NCI-H1417 (cell line): ENCODE measurements at places on chromosomes 5 and 9.

- DNase-seq = peak; percentile 73
Observed at GRCh38 chr9:78288214-78288892, 8.6 kb upstream of the PSAT1 start.

GRCh38 chr9:135085830-135086546, 1.5 kb upstream of the OLFM1 start:
- DNase-seq = peak; percentile 62

DNA sequence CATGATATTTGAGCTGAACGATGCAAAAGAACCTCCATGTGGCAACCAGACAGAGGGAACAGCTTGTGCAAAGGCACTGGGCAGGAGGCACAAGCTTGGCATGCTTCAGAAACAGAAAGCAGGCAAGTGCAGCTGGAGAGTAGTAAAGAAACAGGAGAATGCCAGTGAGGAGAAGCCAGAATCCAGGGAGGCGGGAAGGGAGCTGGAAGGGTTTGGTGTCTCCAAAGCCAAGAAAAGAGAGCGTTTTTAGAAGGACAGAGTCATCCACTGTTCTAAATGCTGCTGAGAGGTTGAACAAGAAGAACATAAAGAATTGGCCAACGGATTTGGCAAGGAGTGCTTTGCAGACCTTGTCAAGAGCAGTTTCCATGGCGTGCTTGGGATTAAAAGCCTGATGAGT, 124.7 kb downstream of the TLE1 start:
- DNase-seq = no peak

DNA sequence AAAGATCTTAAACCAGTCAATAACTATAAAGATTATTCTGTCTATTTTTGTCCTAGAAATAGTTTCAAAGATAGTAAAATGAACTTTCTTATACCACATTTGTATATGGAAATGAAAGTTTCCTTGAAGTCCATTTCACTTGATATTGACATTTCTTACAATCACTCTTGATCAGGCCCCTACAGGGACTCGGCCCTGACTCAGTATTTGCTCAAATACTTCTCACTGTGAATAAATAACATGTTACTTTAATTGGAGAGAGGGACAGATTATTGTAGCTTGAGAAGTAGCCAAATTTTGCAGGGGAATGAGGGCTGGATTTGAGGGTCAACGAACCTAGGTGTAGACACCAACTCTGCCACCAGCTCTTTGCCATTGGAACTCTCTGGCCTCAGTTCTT, 25.6 kb upstream of the SMARCA2 start:
- DNase-seq = no peak

GRCh38 chr9:110440172-110440571, 102.5 kb upstream of the TXNDC8 start:
- DNase-seq = no peak

GRCh38 chr5:101292199-101292598, 389.1 kb upstream of the ST8SIA4 start:
- DNase-seq = no peak

DNA sequence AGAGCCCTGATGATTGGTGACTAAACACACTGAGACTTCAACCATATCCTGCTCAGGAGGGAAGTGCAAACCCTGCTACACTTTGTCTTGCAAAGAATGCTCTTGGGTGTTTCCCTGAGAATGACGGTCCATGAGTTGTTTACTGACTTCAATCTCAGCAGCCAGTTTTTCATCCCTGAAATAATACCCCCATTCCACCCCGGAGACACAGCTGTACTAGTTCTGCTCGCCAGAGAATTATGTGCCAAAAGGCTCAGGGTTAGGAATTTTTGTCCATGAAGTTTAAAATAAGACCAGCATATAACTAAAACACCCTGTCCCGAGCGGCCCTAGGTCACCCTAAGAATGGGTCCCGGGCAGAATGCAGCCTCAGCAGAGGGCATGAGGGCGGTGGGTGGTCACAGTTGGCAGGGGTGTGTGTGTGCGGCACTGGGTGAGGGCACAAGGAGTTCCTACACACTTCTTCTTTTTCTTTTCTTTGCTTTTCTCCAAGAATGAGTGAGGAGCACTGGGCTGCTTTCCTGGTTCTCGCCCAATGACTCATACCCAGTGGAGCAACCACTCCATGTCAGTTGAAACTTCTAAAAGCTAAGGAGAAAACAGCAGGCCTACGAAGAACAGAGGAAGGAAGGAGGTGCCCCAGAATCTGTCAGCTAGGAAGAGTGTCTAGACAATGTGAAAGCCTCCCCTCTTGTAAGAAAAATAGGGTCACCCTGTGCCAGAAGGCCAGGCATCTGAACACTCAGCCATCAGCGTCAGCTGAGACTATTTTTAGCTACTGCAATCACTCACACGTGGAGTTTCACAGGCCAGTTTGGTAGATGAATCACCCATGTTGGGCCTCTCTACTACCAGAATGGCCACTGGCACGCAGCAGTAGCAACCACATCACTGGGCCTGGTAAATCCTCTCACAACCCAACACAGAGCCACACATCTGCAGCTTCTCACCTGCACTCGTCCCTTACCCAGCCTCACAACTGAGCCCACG, 105.9 kb downstream of the DPYSL3 start:
- no peak for DNase-seq

- DNase-seq = peak; percentile 85
Observed at GRCh38 chr5:117454716-117455212, 880.1 kb upstream of the SEMA6A start.

GRCh38 chr5:92337772-92338234, 954.7 kb upstream of the ARRDC3 start:
- no peak for DNase-seq

DNA sequence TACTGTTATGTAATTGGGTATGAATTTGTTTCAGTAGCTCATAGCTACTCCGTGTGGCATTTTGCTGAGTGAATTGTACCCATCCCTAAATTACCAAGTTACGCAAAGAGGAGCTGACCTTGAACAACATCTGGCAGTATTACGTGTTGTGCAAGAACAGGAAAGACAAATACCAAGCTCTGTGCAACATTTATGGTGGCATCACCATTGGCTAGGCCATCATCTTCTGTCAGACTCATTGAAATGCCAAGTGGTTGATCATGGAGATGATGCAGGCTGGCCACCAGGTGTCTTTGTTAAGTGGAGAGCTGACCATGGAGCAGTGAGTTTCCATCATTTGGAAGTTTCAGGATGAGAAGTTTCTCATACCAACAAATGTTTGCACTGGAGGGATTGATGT, 15.0 kb downstream of the ZSWIM6 start:
- no peak for DNase-seq

- DNase-seq = no peak
Observed at GRCh38 chr9:134214386-134214765, 50.0 kb upstream of the RNU6ATAC start.

GRCh38 chr9:6106711-6107339, 91.4 kb upstream of the RANBP6 start:
- no peak for DNase-seq

DNA sequence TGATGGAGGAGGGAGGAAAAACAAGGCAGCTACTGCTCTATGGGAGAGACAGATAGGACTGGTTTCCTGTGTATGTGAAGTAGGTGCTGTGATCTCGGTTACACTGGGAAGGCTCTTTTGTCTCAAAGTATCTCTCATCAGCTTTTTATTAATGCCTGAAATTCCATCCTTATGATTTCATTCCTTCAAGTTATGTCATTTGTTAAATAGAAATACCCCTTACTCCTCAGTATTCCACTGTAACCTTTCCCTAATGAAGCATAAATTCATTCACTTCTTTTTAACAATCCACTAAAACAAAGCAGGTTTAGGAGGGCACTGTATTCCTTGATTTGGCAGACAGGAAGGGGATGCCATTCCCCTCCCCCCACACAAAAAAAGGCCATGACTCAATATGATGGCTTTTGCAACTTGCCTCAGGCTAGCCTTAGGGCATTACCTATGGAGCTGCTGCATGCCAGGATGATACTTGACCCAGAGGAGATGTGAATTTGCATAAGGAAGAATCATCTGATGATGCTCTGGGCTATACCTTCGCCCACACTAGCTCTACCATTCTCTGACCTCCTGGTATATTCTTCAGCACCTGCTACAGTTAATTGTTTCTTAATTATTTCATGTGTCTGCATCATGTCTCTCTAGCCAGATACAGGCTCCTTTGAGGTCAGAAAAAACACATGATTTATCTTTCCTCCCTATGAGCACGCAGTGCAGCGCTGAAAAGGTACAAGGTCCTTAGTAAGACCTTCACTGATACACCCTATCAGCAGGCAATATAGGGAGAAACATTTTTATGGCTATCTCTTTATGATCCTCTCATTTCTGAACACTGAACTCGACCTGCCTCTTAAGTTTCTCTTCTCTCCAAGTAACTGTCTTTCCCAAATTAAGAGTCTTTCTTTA, 26.3 kb downstream of the NR3C1 start:
- DNase-seq = peak; percentile 26

DNA sequence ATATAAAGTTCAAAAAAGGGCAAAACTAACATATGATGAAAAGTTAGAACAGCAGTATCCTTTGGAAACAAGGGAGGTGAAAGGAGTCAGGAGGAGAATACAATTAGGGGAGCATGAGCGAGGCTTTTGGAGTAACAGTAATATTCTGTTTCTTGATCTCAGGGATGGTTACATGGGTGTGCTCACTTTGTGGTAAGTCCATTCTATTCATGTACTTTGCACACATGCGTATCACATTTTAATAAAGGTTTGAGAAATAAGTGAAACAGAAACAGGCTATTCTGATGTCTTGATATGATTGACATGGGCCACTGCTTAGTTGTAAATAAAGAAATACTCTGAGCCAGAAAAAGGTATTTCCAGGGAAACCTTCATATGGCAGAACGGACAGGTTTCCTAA, 208.8 kb downstream of the SPOCK1 start:
- no peak for DNase-seq

DNA sequence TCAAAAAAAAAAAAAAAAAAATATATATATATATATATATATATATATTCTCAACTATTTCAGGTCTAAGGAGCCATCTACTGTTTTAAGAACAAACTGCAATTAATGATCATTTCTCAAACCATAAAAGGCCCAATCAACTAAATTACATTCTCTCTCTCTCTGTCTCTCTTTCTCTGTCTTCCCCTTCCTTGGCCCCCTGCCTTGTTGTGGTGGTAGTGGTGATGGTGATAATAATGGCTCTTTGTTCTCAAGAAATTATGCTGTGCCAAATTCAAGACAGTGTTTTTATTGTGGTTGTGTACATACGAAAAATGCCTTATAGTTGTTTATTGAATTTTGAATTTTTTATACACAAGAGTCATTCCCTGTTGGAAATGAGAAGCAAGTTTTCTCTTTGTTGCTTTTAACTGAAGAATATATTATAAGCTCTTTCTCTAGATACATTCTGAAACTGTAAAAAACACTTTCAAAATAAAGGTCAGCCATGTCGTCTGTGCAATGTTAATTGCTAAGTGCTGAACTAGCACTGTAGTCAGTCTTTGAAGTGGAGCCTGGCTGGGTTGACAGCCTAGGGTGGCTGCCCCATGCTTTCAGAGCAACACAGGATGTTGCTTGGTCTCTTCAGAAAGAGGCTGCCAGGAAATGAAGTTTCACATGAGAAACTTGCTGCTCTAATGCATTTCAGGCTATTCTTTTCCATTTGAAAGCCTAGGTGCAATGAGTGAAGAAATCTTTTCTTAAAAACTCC, 96.0 kb downstream of the HINT1 start:
- DNase-seq = no peak

DNA sequence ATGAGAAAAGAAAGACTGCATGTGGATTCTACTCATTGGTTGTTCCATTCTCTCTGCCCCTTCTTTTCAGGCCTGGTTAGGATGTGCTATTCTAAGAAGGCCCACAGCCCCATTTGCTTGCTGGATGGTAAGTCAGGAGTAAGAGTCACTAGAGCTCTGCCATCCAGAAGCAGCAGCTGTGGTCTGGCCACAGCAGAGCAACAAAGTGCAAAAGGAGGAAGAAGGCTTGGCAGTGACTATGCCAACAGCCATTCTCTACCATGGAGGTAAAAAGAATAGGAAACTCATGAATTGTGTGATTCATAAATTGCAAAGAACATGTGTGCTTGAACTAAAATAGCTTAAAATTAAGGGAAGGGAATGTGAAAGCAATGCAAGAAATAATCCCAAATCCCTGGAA, 20.9 kb downstream of the KLHL3 start:
- no peak for DNase-seq

- DNase-seq = no peak
Observed at GRCh38 chr5:143679777-143680176, 132.2 kb upstream of the HMHB1 start.

- no peak for DNase-seq
Observed at GRCh38 chr9:124768750-124769548, 2.2 kb downstream of the NR6A1 start.

GRCh38 chr9:135251996-135252760, 164.7 kb downstream of the OLFM1 start:
- no peak for DNase-seq

GRCh38 chr5:73940026-73940425, 314.0 kb downstream of the ARHGEF28 start:
- DNase-seq = no peak

GRCh38 chr5:181114844-181115778, 15.9 kb downstream of the OR2V1 start:
- peak; percentile 30 for DNase-seq

- no peak for DNase-seq
Observed at GRCh38 chr5:38845526-38846378, at the start of gene OSMR. Gene OSMR (plus strand): TSS chr5:38846012. CDS start chr5:38869045, 23,033 bp downstream.

GRCh38 chr9:71487061-71487460, 281.3 kb downstream of the CEMIP2 start:
- no peak for DNase-seq

GRCh38 chr9:111985315-111985714, 88.7 kb downstream of the UGCG start:
- DNase-seq = no peak

DNA sequence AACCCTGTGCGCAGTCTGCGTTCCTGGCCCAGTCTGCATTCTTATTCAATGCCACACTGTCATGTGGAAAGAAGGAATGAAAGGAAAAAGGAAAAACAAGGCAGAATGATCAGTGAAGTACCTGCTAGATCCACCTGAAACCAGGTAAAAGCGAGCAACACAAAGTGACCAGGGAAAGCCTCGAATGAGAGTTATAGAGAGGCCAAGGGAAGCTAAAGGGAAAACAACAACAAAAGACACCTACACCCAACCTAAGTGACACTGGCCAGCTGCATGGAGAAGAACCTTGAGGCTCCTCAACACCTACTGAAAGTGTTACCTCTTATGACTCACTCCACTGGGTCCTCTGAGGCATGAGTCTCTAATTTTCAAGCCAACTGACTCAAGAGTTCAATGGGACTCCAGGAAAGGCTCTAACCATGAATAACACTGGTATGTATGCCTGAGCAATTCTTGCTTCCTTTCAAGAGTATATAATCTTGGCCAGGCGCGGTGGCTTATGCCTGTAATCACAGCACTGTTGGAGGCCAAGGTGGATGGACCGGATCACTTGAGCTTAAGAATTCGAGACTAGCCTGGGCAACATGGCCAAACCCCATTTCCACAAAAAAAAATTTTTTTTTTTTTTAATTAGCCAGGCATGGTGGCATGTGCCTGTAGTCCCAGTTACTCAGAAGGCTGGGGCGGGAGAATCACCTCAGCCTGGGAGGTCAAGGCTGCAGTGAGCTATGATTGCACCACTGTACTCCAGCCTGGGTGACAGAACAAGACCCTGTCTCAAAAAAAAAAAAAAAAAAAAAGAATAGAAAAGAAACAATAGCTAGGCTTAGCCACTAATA, 29.0 kb downstream of the MTMR12 start:
- no peak for DNase-seq
